Right renal pelvis (tissue), 4 donors: ENCODE measurements at places on chromosomes 6 and 20.

- no peak for DNase-seq
Observed at GRCh38 chr6:7461416-7461815, 71.8 kb downstream of the RIOK1 start.

- DNase-seq: no peak
Observed at GRCh38 chr6:6730831-6731230, 142.3 kb downstream of the LY86 start.

DNA sequence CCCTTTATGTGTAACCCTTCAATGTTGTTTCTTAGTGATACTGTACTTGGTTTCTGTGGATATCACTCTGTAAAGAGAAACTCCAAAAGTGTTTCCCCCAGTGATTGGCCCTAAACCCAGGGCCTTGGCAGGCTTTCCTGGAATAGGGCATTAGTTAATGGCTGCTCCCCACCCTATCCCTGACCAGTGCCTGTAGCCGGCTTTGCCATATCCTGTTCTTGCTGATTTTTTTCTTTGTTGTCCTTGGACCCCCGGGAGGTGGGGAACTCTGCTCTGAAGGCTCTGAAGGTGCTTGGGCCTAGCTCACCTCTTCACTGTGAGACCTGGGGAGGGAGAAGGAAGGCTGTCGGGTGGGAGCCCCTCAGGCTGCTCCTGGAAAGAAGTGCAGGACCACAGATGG is 120.1 kb downstream of the TCP11 start:
- DNase-seq: no peak

DNA sequence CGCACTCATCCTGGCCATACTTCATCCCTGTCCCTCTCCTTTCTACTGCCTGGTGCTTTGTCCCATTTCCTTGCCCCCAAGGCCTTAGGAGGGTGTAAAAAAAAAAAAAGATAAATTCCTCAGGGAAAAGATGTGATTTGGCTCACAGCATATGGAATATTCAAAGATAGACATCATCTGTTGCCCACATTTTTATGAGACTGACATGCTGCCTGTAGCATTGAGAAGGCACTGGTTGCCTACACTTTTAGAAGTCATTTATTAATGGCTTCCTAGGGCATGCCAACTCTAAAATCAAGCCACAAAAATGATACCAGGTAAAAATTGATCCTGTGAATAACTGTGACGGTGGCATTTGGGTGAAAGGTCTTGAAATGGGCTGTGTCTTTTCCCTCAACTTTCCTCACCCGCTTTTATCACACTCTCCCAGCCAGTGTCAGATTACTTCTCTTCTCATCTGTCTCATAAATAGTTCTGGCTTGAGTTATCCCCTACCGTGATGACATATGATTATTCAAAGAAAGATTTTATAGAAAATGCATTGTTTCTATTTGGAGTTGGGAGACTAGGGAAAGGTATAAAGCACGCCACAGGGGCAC is 139.4 kb downstream of the CARMIL1 start:
- DNase-seq: no peak

- no peak for DNase-seq
Observed at GRCh38 chr20:4549711-4550259, 171.9 kb upstream of the PRND start.

- no peak for DNase-seq
Observed at GRCh38 chr20:37235065-37235464, 26.5 kb downstream of the GHRH start.

DNA sequence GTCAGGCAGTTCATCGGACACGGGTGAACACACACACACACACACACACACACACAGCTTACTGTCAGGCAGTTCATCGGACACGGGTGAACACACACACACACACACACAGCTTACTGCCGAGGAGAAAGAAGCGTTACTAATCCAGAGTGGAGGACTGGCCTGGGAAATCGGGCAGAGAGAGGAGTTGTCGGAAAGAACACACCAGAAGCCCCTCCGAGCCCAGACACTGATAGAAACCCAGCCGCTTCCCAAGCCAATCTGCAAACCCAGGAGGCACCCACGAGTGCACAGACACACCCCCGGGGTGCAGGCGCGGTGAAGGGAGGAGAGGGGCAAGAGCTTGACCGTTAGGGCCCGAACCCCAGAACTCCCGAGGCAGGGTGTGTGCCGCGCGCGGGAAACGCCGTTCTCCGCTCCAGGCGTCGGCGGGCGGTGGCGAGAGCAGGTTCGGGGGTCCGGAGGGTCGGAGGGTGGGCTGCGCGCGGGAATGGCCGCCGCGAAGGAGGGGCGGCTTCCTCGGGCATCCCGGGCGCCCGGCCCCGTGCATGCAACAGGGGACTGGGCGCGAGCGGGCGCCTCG is 636 bp downstream of the ELOVL2 start:
- peak; percentile 41 for DNase-seq

DNA sequence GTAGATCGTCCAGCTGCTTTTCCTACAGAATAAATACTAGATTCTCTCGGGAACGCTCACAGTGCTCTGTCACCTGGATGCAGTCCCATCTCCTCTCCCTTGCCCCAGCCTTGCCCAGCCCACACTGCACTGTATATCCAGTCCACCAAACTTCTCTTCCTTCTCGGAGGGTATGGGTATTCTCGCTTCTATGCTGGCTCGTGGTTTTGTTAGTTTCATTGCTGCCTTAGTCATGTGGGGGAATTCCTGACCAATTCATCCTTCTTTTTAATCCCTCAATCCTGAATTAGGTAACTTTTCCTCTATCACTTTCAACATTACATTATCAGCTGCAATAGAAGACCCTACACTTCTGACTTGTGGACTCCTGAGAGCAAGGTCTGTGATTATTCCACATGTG is 252.4 kb downstream of the GMDS start:
- DNase-seq: no peak

DNA sequence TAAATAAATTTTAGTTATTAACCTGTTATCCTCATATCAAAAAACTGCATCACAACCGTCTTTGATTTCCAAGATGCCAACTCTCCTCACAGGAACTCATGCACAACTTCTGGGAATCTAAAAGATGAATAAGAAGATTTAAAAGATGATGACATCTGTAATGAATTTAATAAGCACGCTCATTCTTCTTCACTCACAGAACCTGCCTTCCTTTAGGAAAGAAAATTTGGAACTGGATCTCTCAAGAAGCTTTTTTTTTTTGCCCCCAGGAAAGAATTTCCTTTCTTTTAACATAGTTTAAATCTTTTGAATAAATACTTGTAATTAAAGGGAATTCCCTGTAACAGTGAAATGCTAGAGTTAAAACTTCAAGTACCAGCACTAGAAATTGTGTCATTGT is 161.5 kb downstream of the HIVEP2 start:
- no peak for DNase-seq

DNA sequence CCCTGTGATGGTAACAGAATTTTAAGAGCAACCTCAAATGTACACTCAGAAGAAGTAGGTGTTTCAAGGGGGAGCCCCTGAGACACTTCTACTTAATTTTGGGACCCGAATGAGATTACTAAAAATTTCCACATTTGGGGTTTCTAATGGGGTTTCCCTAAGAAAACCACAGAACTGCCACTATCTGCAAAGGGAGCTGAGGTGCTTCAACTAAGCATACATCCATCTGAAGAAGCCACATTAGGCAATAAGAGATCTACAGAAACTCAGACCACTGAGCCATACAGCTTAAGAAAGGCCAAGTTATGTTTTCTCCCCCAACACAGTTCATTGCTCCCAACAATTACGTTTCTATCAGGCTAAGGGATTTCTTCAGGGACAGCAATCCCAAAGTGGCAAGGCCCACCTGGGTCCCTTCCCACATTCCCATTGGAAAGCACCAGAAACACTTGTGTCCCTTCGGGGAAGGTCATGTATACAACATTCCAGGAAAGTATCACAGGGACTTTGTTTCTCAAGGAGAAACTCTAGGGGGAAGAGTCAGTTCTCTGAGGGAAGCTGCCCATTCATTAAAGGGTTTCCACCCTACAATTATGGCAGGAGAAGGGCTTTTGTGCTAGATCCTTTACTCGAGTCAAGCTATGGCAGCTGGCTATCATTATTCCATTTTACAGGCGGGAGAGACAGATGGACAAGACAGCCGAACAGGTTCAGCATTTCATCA is 5.0 kb downstream of the BCL2L1 start:
- no peak for DNase-seq

- no peak for DNase-seq
Observed at GRCh38 chr6:48610846-48611245, 499.8 kb upstream of the PTCHD4 start.

DNA sequence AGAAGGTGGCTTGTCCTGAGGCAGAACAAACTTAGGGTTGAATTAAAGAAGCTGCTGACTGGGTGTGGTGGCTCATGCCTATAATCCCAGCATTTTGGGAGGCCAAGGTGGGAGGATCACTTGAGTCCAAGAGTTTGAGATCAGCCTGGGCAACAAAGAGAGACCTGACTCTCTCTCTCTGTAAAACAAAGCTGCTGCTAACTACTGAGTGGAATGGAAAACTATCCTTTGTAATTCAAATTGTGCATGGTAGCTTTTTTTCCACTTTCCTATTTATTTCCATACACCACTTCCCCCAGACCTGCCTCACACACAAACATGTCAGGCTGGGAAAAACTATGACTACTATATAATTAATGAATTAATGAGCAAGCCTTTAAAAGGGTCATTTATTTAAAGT is 437.1 kb downstream of the CDC5L start:
- no peak for DNase-seq

GRCh38 chr6:26607434-26608230 is 10.9 kb downstream of the ABT1 start:
- no peak for DNase-seq
